NCI-H524 treated with DMSO at 0.1 percent for 48 hours (cell line): ENCODE measurements at places on chromosomes 16 and 17.

DNA sequence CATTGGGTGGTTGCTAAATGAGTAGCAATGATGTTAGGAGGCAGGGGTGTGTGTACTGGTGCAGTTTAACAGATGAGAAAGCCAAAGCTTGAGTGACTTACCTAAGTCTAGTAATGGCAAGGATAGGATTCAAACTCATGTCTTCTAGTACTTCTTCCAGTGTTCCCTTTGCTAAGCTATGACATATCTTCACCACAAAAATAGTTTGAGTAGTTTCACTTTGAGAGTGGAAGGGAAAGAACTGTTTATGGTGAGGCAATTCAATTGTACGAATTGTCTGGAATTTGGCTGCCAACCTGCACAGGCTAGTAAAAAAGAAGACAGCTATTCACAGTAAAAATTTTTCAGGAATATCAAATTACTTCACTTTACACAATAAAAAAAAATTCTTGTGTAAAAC, 138.0 kb downstream of the NLK start:
- DNase-seq: no peak

- no peak for DNase-seq
Observed at GRCh38 chr17:56752263-56752836, 81.4 kb downstream of the C17orf67 start.

DNA sequence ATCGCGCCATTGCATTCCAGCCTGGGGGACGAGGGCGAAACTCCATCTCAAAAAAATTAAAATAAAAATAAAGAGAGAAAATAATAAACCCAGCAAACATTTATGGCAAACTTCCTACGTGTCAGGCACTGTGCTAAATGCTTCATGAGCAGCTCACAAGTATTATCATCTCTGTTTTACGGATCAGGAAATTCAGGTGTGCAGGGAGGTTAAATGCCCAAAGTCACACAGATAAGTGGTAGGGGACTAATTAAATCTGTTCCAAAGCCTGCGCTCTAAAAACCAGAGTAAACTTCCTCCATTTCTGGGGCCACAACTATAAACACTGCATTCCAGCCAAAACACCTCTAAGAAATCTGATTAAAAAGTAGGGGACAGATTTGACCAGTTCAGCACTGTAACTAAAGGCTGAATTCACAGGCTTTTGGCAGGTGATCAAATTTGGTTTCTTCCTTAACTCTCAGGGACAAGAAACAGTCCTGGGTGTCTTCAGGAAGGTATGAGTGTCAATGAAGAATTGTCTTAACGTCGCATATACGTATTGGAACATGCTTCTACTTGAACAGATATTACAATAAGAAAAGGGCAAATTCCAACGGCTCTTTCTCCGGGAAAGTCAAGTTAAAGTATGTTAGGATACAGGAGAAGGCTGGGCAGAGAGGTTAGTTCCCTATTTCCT, 996 bp downstream of the STRADA start:
- no peak for DNase-seq

DNA sequence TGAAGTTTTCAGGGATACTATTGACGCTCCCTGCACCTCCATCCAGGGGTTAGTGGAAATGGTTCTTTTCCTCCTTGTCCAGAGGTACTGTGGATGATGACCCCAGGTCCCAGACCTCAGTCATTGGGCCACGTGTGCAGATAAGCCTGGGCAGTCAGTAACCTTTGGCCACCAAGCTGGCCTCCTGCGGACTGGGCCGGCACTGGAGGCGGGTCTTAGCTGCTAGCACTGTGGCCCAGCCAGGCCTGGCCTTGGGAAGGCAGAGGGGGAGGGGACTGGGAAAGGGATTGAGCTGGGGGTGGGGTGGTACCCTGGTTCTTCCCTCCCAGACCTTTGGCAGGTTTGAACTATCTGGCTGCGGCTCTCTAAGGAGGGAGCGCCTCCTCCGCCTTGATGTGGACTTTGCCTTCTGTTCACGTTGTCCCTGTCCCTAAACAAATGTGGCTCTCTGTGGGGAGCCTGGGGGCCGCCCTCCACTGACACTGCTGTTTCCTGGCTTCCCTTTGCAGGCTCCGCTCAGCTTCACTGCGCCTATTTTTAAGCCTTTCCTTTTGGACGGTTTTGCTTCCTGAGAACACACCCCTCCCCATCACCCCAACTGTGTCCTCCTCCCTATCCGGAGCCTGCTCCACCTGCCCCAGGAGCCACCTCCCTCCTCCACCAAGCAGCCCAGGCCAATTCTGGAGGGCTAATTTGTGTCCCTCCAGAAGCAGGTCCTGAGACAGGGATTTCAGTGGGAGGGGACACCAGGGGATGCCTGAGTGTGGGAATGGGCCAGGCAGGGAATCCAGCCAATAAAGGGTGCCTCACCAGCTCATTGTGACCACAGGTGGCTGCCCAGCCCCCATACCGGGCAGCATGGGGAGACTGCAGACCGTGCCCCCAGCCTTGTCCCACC, 251.9 kb downstream of the SEC14L1 start:
- DNase-seq: no peak

- no peak for DNase-seq
Observed at GRCh38 chr17:70353408-70354092, 184.2 kb downstream of the KCNJ2 start.

- no peak for DNase-seq
Observed at GRCh38 chr17:57830880-57831279, 19.0 kb downstream of the MRPS23 start.

GRCh38 chr16:55592306-55592705, 25.8 kb downstream of the CAPNS2 start:
- DNase-seq: no peak

DNA sequence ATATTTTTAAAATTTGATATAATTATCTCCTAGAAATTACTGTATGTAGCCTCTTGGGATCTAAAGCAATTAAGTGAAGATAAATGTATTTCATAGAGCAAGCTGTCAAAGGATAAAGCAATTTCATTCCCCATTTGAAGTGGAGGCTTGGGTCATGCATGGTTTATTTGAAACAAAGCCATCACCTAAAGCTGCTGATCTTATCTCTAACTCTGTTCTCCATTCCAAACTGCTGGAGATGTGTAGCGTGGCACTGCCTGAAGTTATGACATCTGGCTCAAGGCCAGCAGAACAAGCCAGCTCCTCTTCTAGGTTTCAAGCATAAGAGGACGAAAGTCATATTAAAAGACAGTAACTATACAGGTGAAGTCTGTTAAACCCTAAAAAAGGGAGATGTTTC, 83.9 kb downstream of the HIC1 start:
- peak; percentile 12 for DNase-seq

DNA sequence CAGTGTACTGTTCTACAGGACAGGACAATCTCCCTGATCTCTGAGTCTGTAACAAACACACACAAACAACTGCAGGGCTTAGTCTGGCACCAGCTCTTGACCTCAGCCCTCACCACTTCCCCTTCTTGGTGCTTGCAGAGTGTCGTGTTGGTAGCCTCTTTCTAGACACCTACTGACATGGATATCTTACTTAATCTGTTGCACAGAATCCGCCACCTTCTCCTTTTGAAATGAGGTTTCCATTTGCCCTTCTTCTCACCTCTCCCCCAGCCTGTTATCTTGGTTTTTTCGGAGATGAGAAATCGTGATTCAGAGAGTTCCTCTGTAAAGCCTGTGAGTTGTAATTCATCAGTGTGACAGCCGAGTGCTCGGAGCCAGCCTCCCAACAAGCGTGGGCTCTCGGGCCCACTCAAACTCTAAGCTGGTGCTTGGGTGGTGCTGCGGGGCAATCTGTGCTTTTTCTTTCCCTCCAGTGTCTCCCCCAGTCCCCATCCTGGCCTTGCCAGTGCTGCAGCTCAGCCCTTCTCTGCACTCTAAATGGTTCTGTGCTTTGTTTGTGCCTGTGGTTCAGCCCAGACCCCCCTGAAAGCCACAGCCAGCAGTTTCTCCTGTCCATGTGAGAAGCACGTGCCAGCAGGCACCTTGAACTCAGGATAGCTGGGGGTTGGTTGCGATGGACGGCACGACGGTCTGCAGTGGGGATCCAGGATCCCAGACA, 28.1 kb downstream of the KIAA0513 start:
- DNase-seq: no peak

GRCh38 chr17:20999044-20999573, 43.7 kb downstream of the USP22 start:
- DNase-seq: no peak

- no peak for DNase-seq
Observed at GRCh38 chr16:49528060-49528865, 154.7 kb downstream of the C16orf78 start.

GRCh38 chr16:13780406-13781168, 139.4 kb upstream of the ERCC4 start:
- no peak for DNase-seq

DNA sequence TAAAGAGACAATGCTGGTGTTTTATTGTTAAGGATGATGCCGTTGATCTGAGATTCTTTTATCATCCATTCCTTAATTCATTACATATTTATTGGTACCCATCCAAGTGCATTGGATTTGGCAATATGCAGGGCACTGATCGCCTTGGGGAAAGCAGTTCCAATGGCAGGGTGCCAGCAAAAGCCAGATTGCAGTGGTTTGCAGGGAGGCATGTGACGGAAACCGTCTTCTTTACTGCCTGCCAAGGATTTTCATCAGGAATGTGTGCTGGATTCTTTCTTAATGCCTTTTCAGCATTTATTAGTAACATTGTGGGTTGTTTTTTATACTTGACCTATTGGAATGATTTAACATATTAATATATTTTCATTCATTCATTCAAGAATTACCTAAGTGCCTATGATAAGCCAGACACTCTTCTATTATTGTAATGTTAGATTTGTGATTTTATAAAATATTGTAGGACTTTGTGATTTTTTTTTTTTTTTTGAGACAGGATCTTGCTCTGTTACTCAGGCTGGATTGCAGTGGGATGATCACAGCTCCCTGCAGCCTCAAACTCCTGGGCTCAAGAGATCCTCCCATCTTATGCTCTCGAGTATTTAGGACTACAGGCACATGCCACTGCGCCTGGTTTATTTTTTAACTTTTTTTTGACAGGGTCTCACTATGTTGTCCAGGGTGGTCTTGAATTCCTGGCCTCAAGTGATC, 93.4 kb upstream of the TNRC6A start:
- peak; percentile 34 for DNase-seq

- no peak for DNase-seq
Observed at GRCh38 chr17:49338883-49339282, 23.2 kb downstream of the ZNF652 start.
